NCI-H1417 treated with DMSO at 0.1 percent for 48 hours (cell line): ENCODE measurements at places on chromosomes 16 and 17.

DNA sequence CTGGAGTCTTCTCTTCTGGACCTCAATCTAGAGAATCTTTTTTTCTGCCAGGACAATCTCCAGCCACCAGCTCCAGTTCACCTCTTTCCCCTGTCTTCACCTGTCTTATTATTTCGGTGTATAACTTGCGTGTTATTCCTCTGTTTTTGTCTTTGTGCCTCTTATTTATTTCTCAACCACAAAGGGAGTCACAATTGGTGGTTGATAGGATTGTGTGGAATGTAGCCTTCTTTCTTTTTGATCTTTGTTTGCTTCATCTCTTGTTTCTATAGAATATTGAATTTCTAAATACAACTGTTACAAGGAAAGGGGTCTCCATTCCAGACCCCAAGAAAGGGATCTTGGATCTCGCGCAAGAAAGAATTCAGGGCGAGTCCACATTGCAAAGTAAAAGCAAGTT is 35.9 kb upstream of the HAS3 start:
- DNase-seq = no peak

DNA sequence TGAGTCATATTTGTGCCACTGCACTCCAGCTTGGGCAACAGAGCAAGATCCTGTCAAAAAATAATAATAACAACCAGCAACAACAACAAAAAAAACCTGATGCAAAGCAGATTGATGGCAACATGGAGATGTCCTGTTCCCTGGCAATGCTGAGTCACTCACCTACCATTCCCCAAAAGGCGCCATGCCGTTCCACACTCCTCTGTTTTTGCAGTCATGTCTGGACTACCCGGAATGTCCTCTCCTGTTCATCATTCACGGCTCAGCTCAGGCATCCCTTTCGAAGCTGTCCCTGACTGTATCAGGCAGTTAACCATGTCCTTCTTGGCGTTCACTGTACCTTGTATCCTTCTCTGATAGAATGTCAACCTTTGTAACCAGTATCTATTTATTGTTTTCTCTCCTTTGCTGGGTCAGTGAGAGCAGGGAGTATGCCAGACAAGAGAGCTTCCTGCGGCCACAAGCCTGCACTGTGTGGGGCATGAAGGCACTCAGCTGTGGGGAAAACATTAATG is 147.7 kb downstream of the ABCC12 start:
- DNase-seq = no peak

GRCh38 chr17:36884495-36885152 is 52.7 kb upstream of the LHX1 start:
- no peak for DNase-seq

DNA sequence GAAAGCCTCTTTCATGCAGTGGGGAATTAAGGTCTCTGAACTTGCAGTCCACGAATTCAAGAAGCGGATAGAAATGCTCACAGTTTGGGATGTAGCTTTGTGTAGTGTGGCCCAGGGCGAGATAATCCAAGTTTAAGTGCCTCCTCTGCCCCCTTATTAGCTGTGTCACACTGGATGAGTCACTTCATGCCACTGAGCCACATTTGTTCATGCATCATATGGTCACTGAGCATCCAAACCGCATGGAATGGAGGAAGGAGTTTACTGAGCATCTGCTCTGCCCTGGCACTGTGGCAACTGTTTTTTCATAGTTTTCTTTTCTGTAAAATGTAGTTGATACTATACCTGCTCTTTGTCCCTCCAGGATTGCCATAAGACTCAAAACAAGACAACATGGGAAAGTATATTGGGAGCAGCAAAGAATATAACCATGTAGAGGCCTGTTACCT is 15.1 kb upstream of the DHX8 start:
- no peak for DNase-seq

GRCh38 chr17:76548378-76549214 is 8.8 kb downstream of the PRCD start:
- DNase-seq = no peak

DNA sequence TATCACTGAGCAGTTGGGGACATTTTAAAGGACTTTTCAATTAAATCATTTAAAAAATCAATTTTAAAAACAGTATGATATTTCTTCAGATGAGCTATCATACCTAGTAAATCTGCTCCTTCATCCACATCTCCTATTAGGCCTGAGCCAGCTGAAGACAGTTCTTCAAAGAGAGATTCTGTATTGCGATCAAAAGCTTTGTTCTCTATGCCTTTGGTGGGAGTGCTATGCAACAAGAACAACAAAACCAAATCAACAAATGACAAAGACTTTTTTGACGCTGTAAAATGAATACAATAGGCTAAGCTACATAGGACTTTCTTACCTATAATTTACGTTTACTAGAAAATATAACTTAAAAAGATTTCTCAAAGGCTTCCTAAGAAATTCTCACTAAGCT is 106.5 kb downstream of the SPAG9 start:
- no peak for DNase-seq

DNA sequence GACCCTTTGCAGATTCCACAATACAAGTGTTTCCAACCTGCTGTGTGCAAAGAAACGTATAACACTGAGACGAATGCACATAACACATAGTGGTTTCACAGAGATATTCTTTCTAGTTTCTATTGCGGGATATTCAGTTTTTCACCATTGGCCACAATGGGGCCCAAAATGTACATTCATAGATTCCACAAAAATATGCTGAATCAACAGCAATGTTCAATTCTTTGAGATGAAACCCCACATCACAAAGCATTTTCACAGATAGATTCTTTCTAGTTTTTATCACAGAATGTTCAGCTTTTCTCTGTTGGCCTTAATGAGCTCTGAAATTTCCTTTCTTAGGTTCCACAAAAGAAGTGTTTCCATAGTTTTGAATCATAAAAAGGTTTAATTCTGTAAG is 2472.3 kb downstream of the TP53TG3F start:
- no peak for DNase-seq

DNA sequence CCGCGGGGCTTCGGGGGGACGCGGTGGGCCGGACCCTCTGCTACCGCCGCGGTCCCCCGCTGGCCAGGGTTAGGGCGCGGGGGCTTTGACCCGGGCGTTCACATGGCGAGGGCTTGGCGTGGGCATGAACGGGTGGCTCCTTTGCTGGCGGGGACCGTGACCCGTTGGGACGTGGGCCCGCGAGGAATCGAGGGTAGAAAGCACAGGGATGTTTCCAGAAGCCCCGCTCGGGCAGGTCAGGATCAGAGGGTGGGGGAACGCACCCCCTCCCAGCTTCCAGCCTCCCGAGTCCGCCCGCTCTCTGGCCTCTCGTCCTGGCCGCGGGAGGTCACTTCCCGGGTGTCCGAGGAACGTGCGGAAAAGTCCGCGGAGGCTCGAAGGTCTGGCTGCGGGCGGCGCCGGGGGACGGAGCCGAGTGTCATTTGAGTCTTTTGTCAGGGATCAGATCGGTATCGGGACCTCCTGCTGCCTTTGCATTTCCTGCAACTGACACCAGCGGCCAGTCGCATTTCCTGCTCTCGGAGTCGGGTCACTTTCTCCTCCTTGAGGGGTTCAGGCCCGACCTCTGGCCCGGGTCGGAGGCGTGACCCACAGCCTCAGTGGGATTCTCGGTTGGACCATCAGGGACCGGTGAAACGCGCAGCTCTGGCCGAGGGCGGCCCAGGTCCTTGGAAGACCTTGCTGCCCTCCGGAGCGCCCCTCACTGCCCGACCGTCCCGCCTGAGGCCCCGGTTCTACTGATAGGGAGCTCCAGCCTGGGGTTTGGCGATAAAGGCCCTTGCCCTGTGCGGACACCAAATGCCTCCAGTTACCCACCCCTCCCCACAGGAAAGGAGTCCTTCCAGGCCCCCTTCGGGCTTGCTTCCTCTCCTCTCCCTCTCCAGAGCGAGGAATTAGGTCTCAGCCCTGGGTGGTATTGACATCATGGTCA is 702 bp upstream of the WNT3 start:
- DNase-seq = no peak
